ENCODE measurements at places on chromosomes 5 and 9. TPM values are rescaled to one million over a fixed set of nuclear protein-coding genes. Genes with fewer than 3 reads are reported as not detected.

DNA sequence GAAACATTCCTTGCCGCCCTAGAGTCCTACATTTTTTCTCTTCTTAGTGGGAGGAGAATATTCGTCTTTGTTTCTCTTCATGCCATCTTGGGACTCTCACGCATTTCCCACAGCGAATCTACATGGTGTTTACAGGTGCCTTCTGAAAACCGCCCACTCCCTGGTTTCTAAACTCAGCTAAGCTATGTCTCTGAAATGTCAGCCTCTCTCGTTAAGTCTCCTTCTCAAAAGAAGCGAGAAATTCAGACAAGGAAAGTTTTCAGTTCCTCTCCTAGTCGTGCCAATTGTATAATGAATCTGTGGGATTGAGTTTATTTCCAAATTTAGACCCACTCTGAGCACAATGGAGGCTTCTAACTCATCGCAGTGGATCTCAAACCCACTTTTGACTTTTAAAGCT lies 186.8 kb upstream of the NFIB start:
- no peak for DNase-seq
- H3K27me3 ChIP-seq, result peaks cover 3% of the 10 kb centered on the region
- no peak overlapping the region for H3K27ac ChIP-seq
- H3K4me1 ChIP-seq, result no peaks in the 10 kb centered on the region
- no peak overlapping the region for H3K4me3 ChIP-seq
- H3K36me3 ChIP-seq, result no peaks in the 10 kb centered on the region

- H3K4me1 ChIP-seq, result peaks cover 39% of the 10 kb centered on the region
- no peak overlapping the region for H3K4me3 ChIP-seq
- no peak overlapping the region for H3K27ac ChIP-seq
- DNase-seq, result no peak
- H3K27me3 ChIP-seq, result no peaks in the 10 kb centered on the region
- peaks cover 5% of the 10 kb centered on the region for H3K36me3 ChIP-seq
Observed at GRCh38 chr5:140258016-140258415, 44.9 kb downstream of the PFDN1 start.

The SPATA31A3 gene
- not detected for total RNA-seq

- H3K27ac ChIP-seq, result no peak overlapping the region
- peaks cover 6% of the 10 kb centered on the region for H3K36me3 ChIP-seq
- no peaks in the 10 kb centered on the region for H3K4me1 ChIP-seq
- DNase-seq, result no peak
Observed at GRCh38 chr9:87676976-87677775, 48.7 kb upstream of the CTSL start.

GRCh38 chr9:17807613-17808282 lies 228.9 kb downstream of the SH3GL2 start:
- H3K4me1 ChIP-seq, result peaks cover 6% of the 10 kb centered on the region
- no peak overlapping the region for H3K27ac ChIP-seq
- peaks cover 7% of the 10 kb centered on the region for H3K27me3 ChIP-seq
- no peak for DNase-seq
- H3K36me3 ChIP-seq, result no peaks in the 10 kb centered on the region

The NUTM2F gene
- not detected for total RNA-seq

The CFAP77 gene
- total RNA-seq, result 1.0 TPM
